ENCODE measurements at places on chromosomes 13 and 19.

GRCh38 chr19:16678498-16678897 lies 17.6 kb downstream of the TMEM38A start:
- DNase-seq: no peak

- no peak for DNase-seq
Measured at GRCh38 chr19:37226248-37226647, 8.2 kb downstream of the ZNF383 start.

- DNase-seq: no peak
Measured at GRCh38 chr13:25905611-25906010, 146.2 kb downstream of the SHISA2 start.

DNA sequence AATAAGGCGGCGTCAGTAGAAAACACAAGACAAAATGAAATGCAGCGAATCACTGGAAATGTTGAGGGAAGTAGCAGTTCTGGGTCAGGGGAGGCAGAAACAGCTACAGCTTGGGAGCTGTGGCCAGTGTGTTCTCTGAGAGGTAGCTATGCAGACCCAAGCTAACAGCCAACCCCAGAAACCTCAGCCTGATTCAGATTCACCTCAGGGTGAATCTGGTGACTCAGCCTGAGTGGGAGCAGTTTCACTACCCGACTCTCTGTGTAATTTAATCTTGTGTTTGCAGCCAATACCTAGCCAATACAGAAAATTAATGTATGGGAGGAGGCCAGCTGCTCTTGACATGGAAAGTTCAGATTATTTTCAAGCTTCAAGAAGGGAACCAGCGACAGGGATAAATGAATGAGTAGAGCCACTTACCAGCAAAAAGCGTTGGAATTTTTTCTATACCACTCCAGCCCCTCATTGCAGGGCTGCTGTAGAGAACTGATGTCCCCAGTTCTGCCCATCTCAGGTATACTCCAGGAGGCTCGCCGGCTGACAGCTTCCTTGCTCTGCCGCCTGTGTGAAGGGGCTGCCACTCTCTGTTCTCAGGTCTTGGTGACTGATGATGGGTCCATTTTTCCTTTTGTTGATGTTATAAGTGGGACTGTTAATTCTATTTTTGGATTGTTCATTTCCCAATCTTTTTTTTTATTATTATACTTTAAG lies 8.9 kb downstream of the IGFL3 start:
- peak; percentile 22 for DNase-seq

DNA sequence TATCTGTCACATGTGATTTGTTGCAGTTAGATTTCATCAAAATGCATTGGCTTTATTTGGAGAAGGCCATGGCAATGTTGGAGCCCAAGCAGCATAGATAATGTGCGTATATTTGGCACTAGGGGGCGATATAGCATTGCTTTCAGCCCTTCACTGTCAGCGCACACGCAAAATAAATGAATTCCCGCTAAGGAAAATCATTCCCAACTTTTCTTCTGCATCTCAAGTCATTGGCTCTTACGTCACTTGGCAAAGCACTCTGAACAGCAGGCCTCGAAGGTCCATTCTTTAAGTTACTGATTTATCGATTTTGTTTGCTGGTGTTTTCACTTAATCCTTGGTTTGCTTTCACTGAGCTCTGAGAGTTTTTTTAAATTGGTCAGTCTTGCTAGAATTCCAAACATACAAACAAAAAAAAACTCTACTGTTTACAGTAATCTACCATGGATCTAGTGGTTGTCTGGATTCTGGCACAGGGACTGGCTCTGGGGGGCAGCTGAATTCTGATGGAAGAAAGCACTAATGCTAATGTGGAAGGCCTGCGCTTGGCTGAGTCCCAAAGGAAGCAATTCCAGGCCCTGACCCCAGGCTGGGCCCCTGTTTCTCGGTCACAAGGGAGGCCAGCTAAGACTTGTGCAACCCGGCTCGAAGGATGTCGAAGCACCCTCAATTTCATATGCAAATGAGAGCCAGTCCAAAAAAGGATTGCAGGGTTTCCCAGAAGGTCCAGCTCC lies 97.7 kb upstream of the IPO5 start:
- DNase-seq: peak; percentile 38

DNA sequence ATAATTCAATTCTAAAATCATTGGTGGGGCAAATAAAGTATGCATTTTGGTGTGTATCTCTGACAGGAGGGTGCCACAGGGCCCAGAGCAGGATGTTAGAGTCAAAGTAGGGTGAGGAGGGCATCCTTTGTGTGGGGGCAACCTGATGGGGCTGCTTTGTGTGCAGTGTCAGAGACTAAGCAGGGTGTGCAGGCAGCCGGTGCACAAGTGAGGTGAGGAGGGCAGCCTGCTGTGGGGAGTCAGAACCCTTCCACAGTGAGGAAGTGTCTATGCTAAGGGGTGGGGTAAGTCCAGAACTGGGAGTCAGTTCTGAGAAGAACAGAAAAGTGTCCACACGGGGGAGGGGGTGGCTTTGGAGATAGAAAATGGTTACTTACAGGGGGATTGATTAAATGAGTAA lies 40.7 kb downstream of the RB1 start:
- DNase-seq: no peak

DNA sequence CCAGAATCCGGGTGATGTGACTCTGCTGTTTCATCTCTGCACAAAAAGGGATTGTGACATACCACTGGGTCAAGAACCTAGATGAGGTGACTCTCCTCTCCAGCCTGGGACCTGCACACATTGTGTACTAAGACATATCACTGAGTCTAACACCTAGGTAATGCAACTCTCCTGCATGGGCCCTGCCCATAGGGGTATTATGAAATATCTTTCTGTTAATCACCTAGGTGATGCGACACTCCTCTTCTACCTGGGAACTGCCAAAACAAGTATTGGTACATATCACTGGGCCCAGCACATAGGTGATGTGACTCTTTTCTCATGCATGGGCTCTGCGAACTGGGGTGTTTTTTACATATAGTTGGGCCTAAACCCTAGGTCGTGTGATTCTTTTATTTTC lies 35.5 kb upstream of the ZNF254 start:
- DNase-seq: no peak

Measured in H7 (cell line).